A172 (cell line): ENCODE measurements at places on chromosomes 13 and 19.

DNA sequence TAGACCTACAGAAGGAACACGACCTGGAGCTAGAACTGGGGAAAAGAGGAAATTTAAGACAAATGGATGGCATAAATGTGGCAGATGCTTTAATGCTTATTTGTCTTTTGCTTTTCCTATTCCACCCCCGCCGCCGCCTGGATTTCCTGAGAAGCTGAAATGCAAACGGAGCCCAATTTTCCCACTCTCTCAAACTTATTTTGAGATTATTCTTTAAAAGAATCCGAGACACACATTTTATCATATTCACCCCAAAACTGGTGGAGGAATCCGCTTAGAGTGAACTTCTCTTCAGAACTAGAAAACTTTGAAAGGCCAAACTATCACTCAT lies 5.8 kb downstream of the POU4F1 start:
- DNase-seq: no peak

- no peak for DNase-seq
Observed at GRCh38 chr13:102556806-102557205, 40.0 kb upstream of the TPP2 start.

GRCh38 chr13:22316494-22317025 lies 645.7 kb downstream of the FGF9 start:
- DNase-seq: no peak

- DNase-seq: no peak
Observed at GRCh38 chr19:1873524-1874473, 10.4 kb upstream of the KLF16 start.

GRCh38 chr13:25111585-25111956 lies 15.6 kb downstream of the PABPC3 start:
- DNase-seq: peak; percentile 15

DNA sequence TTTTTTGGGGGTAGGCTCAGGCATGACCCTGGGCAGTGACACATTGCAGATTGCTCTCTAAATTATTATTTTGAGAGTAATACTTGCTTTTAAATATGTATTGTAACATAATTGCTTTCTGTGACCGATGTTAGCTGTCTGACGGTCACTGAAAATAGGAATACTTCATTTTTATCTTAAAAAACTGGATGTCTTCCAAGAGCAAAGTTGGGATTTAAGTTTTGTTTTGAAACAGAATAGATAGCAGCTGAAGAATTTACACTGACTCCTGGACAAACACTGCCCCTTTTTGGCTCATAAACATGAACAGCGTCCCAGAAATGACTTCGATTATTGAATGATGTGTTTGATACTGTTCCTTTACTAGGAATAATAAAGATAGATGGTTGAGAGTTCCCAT lies 535.9 kb downstream of the GPC5 start:
- no peak for DNase-seq

GRCh38 chr13:30915691-30916541 lies 9.8 kb downstream of the MEDAG start:
- DNase-seq: no peak

DNA sequence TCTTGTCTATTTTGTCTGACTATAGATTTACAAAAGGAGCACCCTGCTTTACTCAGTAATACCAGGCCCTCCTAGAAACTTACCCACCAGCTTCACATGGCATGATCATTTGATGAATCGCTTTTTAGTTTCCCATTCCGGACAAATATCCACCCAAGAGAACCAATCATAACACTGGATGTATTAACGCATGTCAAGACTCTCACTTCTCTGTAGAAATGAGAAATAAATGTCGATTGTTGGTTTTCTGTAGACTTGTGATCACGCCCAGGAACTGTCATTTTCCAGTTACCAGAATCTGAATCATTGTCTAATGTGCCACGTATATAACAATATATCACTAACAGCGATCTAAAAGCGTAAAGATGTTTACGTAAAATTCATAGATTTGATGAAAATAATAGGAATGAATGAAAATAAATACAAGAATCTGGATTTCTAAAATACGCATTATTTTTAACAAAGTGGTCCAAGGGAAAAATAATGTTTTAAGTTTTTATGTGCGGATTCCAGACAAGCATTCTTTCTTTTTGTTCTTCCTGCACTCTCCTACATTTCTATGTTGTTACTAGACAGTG lies 14.0 kb downstream of the CDX2 start:
- DNase-seq: no peak

DNA sequence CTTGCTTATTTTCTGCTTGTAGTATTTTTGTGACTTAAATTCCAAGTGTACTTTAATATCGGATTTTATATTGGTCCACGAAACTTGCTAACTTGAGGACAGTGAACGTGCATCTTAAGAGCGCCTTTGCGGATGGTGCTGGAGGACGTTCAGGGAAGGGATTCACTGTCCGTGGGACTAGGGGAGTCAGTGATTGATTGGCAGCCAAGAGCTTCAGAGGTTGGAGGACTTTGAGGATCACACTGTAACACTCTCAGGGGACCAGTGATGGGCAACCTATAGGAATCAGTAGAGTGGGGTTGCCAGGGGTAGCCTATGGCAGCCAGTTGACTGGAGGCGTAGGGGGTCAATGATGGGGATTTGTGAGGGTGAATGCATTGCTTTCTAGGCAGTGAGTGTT lies 516 bp downstream of the ZNF175 start:
- DNase-seq: no peak

- no peak for DNase-seq
Observed at GRCh38 chr19:45640849-45641273, 1.7 kb upstream of the EML2 start.

GRCh38 chr13:99743094-99743493 lies 228.5 kb downstream of the ZIC5 start:
- no peak for DNase-seq

DNA sequence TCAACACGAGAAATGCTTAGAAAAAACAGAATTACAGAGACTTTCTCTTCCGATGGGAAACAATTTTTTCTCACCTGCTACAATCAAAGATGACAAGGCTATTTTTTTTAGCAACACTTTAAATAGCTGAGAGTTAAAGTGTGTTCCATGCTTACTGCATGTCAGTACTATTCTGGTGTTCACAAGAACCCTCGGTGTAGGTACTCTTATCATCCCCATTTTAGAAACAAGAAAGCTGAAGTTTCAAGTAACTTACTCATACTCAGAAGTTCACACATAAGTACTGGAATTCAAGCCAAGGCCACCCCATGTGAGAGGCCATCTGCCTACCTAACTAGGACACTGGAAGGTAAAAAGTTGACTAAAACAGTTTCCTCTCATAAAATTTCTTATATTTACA lies 9.0 kb upstream of the TNFRSF19 start:
- DNase-seq: no peak

- DNase-seq: no peak
Observed at GRCh38 chr13:42581427-42581826, 7.5 kb downstream of the TNFSF11 start.

- DNase-seq: no peak
Observed at GRCh38 chr13:66922444-66922843, 307.7 kb downstream of the PCDH9 start.

- peak; percentile 64 for DNase-seq
Observed at GRCh38 chr13:26300140-26300539, 46.2 kb downstream of the CDK8 start.

GRCh38 chr19:7942981-7943443 lies 454 bp downstream of the TIMM44 start:
- DNase-seq: no peak

DNA sequence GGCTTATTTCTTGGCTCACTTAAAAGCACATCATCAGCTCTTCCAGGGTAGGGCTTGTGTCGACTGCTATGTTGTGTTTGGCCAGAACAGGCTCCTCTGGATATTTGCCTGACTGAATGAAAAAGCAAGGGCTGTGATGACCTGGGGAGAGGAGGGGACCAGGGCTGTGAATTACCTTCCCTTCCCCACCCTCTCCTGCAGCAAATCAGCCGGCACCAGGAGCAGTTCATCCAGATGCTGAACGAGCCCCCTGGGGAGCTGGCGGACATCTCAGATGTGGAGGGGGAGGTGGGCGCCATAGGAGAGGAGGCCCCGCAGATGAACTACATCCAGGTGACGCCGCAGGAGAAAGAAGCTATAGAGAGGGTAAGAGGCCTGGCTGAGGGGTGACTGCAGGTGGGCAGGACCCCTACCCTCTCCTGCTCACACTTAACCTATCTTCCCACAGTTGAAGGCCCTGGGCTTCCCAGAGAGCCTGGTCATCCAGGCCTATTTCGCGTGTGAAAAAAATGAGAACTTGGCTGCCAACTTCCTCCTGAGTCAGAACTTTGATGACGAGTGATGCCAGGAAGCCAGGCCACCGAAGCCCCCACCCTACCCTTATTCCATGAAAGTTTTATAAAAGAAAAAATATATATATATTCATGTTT lies 4.4 kb downstream of the GADD45GIP1 start:
- peak; percentile 81 for DNase-seq

DNA sequence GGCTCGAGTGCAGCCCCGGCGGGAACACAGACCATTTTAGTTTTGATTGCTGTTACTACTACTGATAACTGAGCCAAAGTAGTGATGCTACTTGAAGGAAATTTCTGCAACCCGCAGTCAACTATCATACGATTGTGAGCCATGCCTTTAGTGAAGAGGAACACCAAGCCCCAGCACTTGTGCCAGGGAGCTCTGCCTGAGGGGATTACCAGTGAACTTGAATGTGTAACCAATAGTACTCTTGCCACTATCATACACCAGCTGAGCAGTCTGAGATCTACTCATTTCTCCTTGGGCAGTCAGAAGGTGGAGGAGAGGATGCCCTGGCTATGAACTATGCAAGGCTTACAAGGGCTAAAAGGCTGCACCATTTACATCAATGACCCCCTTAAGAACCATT lies 49.0 kb upstream of the N4BP2L1 start:
- no peak for DNase-seq

DNA sequence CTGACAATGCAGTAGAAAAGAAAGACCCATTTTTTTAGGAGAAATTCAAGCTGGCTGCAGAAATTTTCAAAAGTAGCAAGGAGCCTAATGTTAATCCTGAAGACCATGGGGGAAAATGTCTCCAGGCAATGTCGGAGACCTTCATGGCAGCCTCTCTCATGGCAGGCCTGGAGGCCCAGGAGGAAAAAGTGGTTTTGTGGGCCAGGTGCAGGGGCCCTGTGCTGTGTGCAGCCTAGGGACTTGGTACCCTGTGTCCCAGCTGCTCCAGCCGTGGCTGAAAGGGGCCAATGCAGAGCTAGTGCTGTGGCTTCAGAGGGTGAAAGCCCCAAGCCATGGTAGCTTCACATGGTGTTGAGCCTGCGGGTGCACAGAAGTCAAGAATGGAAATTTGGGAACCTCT lies 4.1 kb downstream of the ALG11 start:
- no peak for DNase-seq

DNA sequence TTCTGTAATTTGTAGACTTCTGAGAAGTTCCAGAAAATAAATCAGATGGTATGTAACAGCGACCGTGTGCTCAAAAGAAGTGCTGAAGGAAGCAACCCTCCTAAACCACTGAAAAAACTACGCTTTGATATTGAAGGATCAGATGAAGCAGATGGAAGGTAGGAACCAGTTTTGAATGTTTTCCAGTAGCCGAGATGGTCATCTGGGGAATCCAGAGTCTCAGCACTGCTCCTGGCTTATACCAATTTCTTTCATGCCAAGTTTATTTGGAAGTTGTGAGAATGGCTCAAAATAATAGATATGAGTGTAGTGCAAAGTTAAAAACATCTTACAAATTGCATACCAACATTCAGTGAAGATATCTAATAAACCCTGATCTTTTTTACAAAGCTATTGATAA lies 56.2 kb downstream of the RCBTB2 start:
- no peak for DNase-seq

DNA sequence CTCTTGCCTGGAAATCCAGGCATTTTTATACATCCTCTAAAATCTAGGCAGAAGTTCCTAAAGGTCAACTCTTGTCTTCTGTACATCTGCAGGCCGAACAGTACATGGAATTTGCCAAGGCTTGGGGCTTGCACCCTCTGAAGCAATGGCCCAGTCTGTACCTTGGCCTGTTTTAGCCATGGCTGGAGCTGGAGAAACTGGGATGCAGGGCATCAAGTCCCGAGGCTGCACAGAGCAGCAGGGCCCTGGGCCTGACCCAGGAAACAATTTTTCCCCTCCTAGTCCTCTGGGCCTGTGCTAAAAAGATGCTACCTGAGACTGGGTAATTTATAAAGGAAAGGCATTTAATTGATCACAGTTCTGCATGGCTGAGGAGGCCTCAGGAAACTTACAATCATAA lies 520.8 kb upstream of the MIR17HG start:
- DNase-seq: no peak

GRCh38 chr13:61700620-61701019 lies 285.0 kb upstream of the PCDH20 start:
- no peak for DNase-seq

- no peak for DNase-seq
Observed at GRCh38 chr13:20666948-20667347, 36.6 kb upstream of the IL17D start.

DNA sequence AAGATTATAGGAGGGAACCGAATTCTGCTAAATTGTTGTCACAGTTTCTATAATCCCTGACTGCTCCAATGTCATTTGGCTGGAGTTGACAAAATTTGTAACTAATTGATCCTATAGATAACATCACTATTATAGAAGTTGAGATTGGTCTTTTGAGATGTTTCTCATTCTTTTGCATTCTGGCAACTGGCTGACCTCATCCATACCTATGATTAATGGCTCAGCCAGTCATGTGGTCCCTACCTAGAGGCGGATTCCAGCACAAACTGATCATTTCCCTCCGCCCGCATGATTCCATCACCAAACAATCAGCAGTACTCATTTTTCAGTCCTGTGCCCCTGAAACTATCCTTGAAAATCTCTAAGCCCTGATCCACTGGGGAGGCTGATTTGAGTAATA lies 4.2 kb downstream of the PSG2 start:
- DNase-seq: peak; percentile 85

- DNase-seq: no peak
Observed at GRCh38 chr13:102872131-102872530, 26.3 kb downstream of the ERCC5 start.

DNA sequence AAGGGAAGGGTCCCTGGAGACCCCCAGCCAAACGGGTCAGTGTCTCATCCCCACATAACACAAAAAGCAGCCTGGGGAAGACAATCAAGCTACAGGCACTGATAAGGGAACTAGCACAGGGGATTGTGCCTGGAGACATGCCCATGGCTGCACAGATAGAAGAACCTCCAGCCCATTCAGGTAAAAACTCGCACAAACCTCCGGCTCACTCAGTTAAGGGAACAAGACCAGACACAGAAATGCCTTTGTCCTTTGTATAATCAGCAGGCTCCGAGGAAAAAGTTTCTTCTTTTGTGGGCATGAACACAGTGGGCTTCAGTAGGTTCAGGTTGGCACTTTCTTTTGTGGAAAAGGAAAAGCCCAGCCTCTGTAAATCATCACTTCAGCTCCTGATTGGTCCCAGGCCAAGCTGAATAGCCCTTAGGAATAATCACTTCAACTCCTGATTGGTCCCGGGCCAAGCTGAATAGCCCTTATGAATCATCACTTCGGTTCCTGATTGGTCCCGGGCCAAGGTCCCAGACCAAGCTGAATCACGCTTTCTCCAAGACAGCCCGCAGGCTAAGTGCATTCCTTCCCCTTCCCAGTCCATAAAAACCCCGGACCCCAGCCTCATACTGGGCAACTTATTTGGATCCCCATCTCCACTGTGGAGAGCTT lies 5.0 kb upstream of the ZNF230 start:
- DNase-seq: peak; percentile 28

GRCh38 chr19:52935434-52935833 lies 12.2 kb upstream of the ZNF888 start:
- peak; percentile 96 for DNase-seq
